Fibroblast of upper back skin (primary cell): ENCODE measurements at places on chromosomes 2 and 18.

- DNase-seq = no peak
Observed at GRCh38 chr18:7754725-7755181, 187.6 kb downstream of the PTPRM start.

DNA sequence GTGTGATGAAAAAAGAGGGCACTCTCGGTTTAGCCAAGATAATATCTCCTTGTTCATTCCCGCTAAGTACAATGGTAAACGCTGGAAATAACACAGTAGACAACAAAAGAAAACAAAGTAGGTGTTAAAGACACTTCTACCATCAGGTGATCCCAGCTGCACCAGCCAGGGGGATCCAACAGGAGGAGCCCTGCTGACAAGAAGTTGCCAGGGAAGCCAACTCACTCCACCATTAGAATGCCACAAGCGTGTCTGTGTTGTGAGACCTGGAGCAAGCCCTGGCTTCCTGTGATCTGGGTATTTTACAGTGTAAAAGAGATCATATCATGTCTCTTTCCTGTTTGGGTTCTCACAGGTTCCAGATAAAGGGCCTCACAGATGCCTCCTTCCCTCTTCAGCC lies 117.0 kb downstream of the GRB14 start:
- no peak for DNase-seq

- no peak for DNase-seq
Observed at GRCh38 chr2:192186806-192187205, 7.9 kb downstream of the TMEFF2 start.

GRCh38 chr2:133503323-133503722 lies 64.9 kb downstream of the NCKAP5 start:
- DNase-seq = no peak

GRCh38 chr2:11416186-11416585 lies 49.8 kb downstream of the E2F6 start:
- peak; percentile 37 for DNase-seq

- DNase-seq = no peak
Observed at GRCh38 chr2:186382932-186383331, 103.1 kb upstream of the ZC3H15 start.

DNA sequence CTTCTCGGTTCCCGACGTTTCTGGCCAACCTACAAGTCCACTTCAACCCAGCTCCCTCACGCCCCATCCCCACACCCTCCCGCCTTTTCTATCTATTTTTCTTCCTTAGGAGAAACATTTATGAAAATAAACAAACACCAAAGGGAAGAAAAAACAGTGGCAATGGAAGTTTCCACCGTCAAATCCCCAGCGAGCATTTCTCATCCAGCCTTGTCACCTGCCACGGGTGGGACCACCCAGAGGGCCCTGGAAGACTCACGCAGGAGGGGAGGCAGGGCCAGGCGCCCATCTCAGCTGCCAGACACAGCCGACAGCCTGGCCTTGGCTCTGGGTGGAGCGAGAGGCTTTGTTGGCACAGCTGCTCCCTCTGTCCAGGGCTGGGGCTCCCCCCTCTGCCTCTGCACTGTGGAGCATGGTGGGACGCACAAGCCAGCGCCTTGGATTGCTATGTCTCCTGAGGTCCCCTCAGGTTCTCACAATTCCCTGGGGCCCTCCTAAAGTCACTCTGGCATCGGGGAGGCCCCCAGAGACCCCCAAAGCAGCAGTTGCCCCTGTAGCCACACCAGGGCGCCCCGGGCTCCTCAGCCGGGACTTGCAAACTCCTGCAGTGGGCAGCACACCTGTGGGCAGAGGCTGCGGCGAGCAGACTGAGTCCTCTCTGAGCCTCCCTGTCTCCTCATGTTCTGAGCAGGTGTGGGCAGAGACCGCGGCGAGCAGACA lies 395.7 kb upstream of the SALL3 start:
- DNase-seq = no peak

- DNase-seq = no peak
Observed at GRCh38 chr2:189658306-189659212, 2.7 kb upstream of the ASNSD1 start.

GRCh38 chr2:69007603-69008002 lies 5.4 kb upstream of the ANTXR1 start:
- peak; percentile 29 for DNase-seq

- no peak for DNase-seq
Observed at GRCh38 chr2:239042551-239043320, 194.9 kb downstream of the TWIST2 start.

DNA sequence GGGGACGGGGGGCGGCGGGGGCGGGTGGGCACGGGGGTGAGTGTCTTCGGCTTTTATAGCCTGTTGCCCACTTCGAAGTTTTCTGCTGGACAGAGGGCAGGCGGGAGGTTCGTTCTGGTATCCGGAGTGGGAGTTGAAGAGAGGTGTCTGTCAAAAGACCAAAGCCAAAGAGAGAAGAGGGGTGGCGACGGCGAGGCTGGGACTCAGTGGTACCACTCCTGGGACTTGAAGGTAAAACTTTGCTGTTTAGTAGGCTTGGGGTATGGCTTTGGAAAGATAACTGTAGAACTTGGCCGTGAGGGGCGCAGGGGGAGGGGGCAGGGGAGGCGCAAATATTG lies 215.8 kb upstream of the DTNA start:
- DNase-seq = no peak

DNA sequence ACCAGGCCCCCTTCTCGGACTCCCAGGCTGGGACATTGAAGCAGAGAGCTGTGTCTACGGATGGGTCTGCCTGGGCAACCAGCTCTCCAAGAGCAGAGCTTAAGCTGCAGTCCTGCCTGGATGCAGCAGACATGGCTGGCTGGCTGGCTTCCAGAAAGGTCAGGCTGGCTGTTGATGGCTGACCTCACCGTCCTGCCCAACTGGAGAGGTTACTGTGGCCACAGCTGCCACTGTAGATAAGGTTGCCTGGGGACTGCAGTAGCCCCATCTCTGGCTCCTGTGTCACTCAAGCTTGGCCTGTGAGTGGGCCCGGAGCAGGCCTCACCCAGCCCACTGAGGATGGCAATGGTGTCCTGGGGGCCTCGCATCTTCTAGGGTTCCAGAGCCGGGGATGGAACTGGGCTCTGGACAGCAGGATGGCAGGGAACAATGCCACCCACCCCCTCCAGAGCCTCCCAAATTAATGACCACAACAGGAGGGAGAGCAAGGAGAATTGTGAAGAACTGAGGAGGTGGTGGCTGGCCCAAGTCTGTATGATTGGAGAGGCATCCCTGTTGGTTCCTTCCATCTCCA lies 37.0 kb upstream of the FOSL2 start:
- DNase-seq = no peak

- DNase-seq = no peak
Observed at GRCh38 chr2:238187618-238188548, 15.6 kb downstream of the ILKAP start.

GRCh38 chr2:216257089-216257488 lies 115.2 kb downstream of the MARCHF4 start:
- DNase-seq = no peak

- DNase-seq = no peak
Observed at GRCh38 chr2:10954416-10954815, 42.7 kb downstream of the KCNF1 start.

GRCh38 chr18:24488824-24489493 lies 28.5 kb downstream of the HRH4 start:
- DNase-seq = peak; percentile 48

DNA sequence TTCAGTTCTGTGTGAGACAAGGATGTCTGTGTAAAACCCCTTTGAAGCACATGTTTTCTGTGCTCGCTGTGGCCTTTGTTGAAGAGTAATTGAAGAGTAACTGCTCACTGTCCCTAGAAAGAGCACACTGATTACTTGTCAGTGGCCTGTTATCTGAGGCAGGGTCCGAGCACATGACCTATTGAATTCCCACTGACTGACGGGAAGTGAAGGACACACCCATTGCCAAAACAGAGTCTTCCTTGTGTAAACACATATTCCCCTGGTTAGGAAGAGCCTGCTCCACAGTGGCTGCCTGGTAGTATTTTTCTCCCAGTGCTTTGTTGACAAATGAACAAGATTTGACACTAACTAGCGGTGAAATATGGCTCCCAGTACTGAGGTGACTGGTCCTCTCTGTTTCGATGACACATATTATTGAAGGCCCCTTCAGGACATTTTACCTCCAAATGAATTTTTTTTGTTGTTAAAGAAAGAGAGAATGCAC lies 148.5 kb upstream of the GYPC start:
- DNase-seq = no peak

GRCh38 chr2:112622528-112622849 lies 23.2 kb upstream of the SLC20A1 start:
- peak; percentile 92 for DNase-seq

GRCh38 chr2:937530-937929 lies 13.1 kb upstream of the SNTG2 start:
- peak; percentile 25 for DNase-seq

GRCh38 chr2:203021991-203022390 lies 7.3 kb downstream of the NBEAL1 start:
- DNase-seq = no peak

- no peak for DNase-seq
Observed at GRCh38 chr2:98240786-98241398, 105.4 kb upstream of the CNGA3 start.

DNA sequence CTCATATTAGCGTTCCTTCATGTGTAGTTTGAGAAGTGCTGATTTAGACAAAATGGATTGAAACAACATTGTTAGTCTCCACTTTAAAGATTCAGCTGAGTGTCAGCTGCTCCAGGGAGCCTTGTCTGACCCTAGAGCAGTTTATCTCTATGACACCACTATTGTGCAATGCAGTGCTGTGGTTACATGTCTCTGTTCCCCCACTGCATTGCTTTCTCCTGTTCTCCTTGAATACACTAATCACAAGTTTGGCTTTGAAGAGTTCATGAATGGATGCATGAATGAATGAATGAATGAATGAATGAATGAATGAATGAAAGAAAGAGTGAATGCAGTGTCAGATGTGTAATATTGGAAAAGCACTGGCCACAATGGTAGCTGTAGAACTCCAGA lies 38.3 kb downstream of the GCG start:
- DNase-seq = peak; percentile 86

DNA sequence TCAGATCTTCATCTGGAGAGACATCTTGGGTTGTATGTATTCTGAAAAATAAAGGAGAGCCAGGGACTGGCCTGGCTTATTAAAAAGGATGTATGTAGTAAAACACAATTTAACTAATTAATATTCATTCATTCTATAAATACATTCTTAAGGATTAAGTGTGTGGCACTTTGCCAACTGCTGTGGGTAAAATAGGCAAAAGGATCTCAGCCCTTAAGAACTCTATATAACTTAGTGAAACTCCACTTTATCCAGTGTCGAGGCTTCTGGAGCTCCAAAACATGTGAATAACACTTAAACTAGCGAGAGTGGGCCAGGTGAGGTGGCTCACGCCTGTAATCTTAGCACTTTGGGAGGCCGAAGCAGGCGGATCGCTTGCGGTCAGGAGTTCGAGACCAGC lies 7.7 kb upstream of the STK39 start:
- DNase-seq = no peak

DNA sequence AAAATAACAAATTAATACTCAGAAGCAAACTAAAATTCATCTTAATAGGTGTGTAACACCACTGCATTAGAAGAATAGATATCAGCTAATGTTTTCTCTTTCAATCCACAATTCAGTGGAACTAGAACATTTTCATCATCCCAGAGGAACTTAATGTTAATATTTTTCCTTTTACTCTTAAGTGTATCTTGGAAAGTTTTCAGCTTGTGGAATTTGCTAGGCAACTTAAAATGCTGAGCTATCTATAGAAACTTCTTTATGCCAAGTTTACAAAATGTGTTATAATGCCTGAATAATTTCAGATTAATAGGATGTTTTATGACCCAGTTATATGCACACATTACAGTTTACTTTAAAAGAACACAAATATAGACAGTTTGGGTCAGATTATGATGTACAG lies 86.6 kb upstream of the FAM237A start:
- peak; percentile 40 for DNase-seq

DNA sequence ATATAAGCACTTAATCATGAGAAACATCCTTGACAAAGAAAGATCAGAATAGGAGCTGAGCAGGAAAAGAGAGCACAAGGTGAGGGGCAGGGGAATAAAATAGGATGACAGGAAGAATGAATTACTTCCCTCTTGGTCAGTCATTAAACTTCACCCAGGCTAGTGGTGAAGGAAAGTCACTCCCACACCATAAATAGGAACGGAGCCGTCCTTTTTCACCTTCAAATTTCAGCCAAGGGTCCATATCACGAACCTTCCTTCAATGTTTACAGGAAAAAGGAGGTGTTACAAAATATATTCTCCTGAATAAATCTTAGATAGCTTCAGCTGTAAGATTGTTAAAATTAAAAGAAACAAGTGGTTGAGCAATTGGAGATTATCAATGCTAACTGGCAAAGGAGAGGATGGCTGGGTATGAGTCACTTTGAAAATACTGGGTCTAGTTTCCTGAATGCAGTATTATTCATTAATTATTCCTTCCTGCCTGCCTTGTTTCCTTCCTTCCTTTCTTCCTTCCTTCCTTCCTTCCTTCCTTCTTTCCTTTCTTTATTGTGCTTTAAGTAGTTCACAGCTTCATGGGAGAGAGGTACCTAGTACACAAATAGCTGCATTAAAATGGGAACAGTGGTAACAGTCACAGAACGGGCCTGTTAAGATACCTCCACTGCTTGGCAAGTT lies 292.3 kb upstream of the ID2 start:
- DNase-seq = peak; percentile 35

GRCh38 chr2:690799-691198 lies 13.6 kb upstream of the TMEM18 start:
- no peak for DNase-seq

DNA sequence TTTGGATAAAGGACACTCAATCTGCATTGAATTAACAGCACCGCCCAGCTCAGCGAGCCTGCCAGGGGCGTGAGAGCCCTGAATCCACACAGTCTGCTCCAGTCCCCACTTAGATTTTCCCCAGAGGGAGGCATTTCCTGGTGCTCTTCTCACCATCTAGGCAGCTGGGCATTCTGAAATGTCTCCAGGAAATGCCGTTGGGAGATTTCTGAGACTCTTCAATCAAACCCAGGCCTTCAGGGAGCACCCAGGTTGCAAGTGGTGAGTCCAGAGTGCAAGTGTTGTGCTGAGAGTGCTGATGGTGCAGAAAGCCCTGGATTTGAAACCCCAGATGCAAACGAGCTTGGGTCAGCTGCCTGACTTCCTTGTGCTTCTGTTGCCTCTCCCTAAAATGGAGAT lies 23.4 kb upstream of the TMEM37 start:
- no peak for DNase-seq

GRCh38 chr2:155190342-155190741 lies 491.8 kb downstream of the KCNJ3 start:
- DNase-seq = no peak

- no peak for DNase-seq
Observed at GRCh38 chr2:176885001-176885643, 327.5 kb upstream of the HNRNPA3 start.

- DNase-seq = no peak
Observed at GRCh38 chr2:181223234-181223633, 234.0 kb upstream of the ITGA4 start.
